ENCODE measurements at places on chromosomes 6 and 20.

DNA sequence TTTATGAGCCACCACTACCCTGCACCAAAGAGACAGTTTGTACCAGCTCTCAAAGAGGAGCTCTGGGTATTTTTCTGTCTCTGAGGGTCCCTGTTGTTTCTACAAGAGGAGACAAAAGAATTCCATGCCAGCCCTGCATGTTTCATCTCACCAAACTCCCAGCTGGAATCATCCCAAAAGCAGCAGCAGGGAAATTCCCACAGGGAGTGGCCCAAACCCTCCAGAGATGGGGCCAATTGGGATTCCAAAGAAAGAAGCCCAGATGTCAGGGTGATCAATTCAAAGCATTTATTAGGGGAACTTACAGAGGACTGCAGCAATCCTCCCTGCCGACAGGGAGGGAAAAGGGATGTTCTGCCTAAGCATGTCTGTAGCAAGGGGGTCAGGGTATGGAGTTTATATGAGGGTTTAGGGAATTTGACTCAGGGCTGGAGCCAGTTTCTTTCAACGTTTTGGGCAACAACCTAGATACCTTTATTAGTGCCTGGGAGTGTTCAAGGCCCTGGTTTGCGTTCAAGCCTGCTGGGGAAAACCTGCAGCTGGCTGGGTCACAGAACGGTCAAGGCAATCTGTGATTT is 47.2 kb downstream of the MUC22 start:
- no peak for DNase-seq

- peak; percentile 61 for DNase-seq
These were observed 32.7 kb upstream of the FAM83B start for GRCh38 chr6:54813892-54814291.

DNA sequence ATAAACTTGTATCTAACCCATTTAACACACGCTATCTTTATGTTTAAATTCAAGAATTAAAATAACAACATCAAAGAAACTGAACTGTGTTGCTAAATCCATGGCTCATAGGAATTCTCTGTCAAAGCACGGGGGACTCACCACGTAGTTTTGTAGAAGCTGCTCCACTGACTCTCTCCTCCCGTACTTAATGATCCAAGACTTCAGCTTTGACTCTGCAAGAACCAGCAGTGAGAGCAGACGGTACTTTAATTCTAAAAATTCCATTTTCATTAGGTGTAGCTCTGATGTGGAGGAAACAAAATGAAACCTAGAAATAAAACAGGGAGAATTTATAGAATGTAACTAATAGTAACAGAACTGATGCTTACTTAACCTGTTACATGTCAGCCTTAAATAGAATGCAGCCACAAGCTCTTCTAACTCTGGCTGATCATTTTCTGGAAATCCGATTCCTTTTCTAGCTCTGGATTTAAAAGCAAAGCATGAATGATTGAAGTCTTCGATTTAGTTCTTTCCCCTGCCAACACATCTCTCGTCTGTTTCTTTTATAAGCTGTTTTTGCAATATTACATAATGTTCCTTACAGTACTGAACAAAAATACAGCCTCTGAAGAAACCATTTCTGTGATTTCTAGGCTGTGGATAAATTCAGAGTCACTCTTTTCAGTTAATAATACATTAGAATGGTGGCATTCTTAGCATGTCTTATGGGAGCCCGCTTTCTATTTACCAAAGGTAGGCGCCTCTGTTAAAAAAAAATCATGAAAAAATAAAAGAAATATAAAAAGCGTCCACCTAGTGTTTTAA is 165.5 kb downstream of the SYNE1 start:
- DNase-seq: no peak

DNA sequence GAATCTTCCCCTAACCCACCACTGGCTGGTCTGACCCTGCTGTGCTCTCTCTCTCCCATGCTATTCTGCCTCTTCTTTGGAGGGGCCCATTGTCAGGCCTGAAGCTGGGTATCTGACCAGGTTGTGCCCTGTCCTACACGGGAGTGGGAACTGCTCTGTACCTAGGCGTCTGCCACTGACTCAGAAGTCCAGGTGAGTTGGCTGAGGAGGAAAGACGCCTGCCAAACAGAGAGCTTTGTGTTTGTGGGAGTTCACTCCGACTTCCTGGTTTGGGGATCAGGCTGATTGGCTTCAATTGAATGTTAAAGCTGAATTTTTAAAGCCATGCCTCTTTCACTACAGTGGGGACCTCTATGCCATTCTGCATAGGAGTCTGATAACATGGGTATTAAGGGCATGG is 136.0 kb downstream of the CCDC170 start:
- DNase-seq: no peak

DNA sequence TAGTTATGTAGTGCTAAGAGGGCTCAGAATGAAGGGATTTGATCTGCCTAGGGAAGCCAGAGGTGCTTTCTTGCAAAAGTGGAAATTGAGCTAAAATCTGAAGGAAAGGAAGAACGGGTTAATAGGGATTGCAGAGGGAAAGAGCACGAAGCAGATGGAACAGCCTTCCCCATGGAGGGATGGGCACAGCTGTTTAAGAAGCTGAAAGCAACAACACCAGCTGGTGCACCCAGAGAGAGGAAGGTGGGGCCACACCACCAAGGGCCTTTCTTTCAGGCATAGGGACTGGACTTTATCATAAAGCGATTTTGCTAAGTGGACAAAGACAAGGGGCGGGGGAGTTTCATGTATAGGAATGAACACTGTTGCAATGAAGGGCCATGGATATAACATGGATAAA is 65.8 kb upstream of the SNRPB2 start:
- DNase-seq: no peak

DNA sequence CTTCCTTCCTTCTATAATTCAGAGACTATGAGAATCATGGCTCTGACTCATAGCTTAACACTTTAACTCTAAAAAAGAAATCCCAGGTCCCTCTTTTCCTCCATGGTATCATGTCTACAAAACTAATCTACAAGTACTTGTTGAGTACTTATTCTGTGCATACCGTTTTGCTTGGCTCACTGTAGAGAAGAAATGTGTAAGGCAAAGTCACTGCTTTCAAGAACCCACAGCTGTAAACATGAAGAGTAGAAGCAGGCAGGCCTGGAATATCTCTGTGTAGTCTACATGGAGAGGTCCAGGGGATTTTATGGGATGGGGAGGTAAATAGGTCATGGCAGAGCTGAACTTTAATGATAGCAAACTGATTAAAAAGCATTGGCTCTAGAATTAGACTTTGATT is 13.8 kb downstream of the SPINT3 start:
- no peak for DNase-seq

DNA sequence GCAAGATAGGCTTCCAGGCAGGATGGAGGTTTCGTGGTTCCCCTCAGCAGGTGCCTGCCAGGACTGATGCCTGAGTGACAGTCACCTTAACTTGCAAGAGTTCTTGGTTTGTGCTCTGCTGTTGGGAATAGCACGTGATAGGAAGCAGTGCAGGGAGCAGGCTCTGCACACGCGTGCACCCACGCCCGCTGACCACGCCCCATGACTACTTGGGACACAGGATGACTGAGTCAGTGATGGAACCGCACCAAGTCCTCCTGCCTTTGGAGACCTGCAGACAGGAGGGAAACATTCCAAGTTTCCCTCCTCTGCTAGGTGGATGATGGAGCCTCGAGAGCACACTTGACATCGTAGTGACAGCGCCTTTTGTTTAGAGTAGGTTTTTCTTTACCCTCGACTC is 164.2 kb downstream of the DTNBP1 start:
- DNase-seq: no peak

- no peak for DNase-seq
These were observed 586.6 kb downstream of the KIF16B start for GRCh38 chr20:15986690-15987089.

- no peak for DNase-seq
These were observed 31.4 kb downstream of the STK38 start for GRCh38 chr6:36515844-36516243.

DNA sequence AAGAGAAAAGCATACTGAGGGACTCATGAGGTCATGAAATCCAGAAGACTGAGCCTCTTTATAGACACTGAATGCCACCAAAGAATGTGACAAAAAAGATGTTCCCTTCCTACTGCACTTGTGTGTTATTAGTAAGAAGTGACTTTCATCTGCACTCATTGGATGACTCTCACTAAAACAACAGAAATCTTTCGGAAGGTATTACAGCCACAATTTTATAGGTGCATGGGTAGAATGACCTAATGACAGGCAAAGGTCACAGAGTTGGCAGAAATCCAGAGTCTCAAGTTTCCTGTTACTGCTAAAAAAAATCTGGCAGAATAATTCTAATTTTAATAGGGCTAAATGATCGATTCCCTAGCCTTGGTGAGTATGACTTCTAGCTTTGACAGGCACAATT is 13.3 kb downstream of the PKHD1 start:
- DNase-seq: no peak

- no peak for DNase-seq
These were observed 41.7 kb upstream of the ZNF831 start for GRCh38 chr20:59121714-59122565.

DNA sequence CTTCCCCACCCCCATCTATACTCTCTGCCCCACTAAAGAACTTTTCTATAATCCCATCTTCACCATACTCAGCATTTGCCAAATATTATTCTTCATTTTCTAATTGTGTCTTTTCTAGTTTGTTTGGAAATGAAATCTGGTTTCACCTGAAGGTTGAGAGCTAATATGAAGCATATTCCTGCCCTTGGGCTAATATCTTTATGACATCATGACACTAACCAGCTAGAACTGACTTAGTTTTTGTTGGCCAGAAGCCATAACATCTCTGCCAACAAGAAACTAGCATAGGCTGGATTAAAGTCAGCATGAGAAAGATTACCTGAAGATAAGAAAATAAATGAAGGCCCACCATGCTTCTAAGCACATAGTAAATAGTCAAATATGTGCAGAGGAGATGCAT is 16.7 kb downstream of the UNC5CL start:
- DNase-seq: no peak

DNA sequence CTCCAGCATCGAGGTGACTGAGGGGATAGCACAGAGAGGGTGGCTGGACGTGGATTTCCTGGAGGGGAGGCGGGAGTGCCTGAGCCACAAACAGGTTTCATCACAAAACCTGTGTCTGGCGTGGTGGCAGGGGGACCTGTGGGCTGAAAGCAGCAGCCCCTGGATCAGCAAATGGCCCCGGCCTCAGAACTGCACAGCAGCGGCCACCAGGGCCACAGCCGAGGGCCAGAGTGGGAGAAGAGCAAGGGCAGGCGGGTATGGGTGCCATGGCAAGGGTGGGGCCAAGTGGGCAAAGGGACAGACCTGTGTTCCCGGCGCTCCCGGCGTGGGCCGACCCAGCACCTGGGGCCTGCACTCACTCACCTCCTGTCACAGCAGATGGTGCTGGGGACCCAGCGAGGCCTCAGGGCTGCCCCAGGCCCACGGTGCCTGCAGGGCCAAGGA is 19.0 kb downstream of the NTSR1 start:
- no peak for DNase-seq

DNA sequence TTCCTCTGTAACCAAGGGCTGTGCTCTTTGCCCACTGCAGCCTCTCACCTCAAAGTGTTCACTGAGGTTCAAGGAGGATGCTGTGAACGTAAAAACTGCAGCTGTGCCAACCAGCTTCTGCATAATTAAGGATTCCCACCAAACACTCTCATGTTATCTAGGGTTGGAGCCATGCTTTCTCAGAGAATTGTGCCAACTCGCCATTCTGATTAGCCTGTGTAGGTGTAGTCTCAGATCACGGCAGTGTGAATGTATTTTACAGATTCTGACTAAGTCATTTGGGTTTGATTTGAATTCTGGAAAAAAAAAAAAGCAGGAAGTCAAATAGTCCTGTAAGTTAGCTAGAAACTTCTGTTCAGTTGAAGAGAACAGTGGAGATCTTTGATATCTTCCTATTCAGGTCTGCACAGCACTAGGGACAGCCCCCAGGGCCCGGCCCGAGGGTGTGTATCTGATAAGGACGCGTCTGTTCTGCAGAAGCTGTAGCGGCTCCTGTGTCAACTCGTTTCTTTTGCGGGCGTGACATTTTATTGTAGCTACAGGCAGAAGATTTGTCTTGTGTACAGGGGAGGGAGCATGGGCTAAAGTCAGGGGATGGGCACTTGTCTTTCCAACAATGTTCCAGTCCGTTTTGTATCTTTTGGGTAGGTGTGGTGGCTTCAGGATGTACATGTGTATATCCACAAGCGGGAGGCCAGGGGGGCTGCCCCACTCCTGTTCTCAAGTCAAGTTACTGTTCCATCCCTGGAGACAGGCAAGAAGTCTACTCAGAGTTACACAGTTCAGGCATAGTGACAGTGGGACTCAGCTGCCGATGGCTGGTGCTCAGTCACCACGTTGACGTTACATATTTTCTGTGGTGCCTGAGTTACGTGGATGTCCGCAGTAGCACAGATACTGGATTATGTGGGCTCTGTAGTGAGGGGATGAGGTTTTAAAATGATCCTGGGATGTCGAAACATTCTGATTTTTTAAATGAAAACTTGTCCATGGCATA is 12.4 kb downstream of the IRF4 start:
- no peak for DNase-seq

DNA sequence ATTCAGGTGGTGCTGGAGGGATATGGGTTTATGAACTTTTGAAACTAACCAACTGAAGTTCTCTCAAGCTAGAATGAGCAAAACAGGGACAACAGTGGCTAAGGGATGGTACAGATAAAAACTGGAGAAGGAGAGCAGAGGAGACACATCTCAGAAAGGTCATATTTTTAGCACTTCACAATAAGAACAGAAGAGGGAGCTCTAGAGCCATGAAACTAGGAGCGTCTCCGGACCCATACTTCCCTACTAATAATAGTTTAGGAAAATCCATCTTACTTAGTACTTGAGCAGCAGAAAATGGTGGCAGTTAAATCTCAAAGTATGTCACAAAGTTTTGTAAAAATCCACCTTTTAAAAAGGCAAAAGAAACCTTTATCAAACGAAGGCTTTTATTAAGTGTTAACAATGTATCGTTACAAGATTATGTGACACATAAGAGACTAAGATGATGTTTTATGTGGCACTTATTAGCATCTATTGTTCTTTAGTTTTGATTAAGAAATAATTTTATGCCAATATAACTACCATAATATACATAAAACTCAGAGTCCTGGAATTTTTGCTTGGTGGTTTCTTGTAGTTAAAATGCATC is 278.6 kb downstream of the TBC1D32 start:
- peak; percentile 45 for DNase-seq

GRCh38 chr6:16766043-16766536 is 4.8 kb upstream of the ATXN1 start:
- DNase-seq: no peak

GRCh38 chr6:131453803-131454202 is 119.2 kb upstream of the ARG1 start:
- DNase-seq: no peak

- DNase-seq: no peak
These were observed 117.7 kb downstream of the FIG4 start for GRCh38 chr6:109808837-109809236.

DNA sequence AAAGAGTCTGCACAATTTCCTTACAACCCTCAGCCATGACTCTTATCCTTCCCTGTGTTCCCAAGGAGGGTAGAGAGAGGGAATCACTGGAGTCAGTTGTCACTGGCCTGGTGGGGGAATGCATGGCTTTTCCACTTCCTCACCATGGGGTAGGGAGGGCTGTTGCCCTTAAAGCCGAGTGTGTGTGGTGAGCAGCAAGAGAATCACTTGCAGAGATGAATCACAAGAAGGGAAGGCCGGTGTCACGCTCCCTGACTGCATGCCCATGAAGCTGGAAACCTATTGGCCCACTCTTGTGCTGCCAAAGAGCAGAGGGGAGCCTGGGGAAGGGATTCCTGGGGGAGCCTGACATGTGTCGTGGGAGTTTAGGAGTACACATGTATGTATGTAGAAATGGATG is 18.1 kb upstream of the BMP6 start:
- no peak for DNase-seq

Measured in NCI-H774 (cell line).